ENCODE measurements at places on chromosomes 3 and 15.
A peak's percentile ranks its signal among the peaks of the same experiment; 100 is the strongest.

DNA sequence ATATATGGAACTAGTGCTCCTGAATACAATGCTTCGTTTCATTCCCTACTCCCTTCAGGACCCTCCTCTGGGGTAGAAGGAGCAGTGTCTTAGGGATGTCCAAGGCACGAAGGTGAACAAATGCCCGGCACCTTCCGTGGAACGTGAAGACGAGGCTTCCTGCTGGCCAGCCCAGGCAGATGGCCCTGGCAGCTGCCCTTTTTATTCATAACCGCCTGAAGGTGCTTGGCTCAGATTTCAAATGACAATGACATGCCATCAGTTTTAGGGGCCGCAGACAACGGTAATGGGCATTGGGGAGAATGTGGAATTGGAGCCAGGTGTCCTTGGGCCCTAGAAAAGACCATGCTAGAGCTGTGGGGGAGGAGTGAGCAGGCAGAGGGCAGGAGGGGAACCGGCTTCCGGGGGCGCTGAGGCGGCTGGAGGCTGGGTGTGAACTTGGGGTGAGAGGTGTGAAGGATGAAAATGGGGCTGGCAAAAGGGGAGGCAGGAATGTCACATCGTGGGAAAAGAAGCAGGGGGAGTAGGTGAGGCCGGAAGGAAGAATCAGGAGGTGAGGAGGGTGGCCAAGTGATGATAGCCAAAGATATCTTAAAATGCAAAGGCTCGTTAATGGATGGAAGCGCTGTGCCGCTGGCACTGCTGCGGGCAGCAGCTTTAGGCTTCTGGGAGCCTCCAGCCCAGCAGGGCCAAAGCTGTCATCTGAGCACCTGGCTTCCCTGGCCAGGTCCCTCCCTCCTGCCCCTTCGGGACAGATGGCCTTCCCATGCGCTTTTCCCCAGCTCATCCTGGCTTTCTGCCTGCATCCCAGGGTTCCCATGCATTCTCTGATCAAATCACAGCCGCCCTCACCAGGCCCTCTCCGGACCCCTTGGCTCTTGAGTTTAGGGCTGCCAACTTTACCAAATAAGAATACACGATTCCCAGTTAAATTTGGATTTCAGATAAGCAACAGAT is 93.7 kb downstream of the TMEM266 start:
- DNase-seq: no peak

DNA sequence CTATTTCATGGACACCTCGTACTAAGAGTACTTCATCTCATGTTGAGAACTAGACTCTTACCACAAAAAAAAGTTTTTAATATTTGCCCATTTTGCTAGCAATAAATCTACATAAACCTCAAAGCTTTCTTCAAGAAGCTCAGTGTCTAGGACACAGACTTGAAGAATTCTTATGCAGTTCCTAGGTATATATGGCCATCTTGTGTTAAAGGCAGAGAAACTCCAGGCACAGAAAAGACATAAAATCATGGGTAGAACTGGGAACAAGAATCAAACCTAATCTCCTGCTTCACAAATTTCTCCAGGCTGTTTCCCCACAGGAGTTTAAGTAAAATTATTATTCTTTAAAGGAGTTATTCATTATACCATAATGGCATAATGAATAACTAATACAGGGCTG is 4.4 kb downstream of the MBD4 start:
- no peak for DNase-seq

DNA sequence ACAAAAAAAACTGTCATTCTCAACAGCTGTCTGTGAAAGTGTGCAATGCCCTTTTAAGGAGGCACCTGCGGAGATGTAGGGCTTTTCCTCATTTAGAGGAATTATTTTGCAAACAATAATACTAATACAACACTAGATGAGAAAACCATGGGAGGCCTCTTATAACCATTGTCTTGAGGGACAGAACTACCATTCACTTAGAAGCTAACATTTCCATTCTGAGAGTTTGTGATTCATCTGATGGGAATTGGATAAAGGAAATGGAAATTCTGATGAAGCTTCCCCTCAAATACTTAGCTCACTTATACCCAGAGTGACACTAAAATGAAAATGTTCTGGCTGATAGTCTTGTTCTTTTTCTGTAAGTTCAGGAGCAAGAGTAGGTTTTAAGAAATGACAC is 147.7 kb downstream of the CADPS start:
- no peak for DNase-seq

- no peak for DNase-seq
These were observed 496.1 kb downstream of the FOXP1 start for GRCh38 chr3:71087143-71088018.

GRCh38 chr15:69576035-69576526 is 123.5 kb downstream of the RPLP1 start:
- peak; percentile 19 for DNase-seq

DNA sequence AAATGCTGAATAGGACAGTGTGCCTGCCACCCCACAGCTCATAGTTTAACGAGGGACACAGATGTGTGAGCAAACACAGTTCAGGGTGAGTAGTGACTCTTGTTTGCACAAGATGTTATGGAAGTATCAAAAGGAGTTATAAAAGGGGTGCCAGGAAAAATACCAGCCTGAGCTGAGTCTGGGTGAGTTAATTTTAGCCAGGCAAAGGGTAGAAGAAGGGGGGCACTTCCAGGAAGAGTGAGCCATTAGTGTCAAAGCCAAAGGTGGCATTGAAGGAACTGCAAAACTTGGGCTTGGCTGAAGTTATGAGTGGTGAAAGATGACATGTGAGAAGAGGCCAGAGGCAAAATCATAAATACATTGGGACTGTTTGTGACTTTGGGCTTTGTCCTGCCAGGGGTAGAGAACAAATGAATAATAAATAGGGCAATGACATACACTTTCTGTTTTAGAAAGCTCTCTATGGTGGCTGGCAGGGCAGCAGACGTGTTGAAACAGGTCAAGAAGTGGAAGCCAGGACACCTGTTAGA is 1.9 kb upstream of the SPPL2A start:
- no peak for DNase-seq
